ENCODE measurements at places on chromosomes 16 and 17. TPM values are rescaled to one million over a fixed set of nuclear protein-coding genes. Genes with fewer than 3 reads are reported as not detected.

EVPLL gene
- total RNA-seq, result 7.8 TPM

RTN4RL1 gene
- total RNA-seq, result 16.4 TPM

CRISPLD2 gene
- 109 TPM for total RNA-seq

ZNRF1 gene
- total RNA-seq, result 15.8 TPM

CSHL1 gene
- not detected for total RNA-seq

PPY gene
- not detected for total RNA-seq

BCKDK gene
- 60.7 TPM for total RNA-seq

ATP2C2 gene
- total RNA-seq, result 43.0 TPM

DNA sequence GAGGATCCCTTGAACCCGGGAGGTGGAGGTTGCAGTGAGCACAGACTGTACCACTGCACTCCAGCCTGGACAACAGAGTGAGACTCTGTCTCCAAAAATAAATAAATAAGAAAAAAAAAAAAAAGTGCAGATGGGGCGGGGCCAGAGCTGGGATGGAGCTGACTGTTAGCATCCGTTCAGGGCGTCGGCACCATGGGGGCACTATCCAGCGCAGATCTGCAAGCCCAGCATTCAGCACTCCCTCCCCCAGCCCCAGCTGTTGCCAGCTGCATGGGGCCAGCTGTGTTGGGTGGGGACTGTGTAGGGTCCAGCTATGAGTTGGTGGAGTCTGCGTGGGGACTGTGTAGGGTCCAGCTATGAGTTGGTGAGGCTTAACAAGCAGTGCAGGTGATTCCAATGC is 13.3 kb downstream of the GPRC5C start:
- DNase-seq, result no peak

DNA sequence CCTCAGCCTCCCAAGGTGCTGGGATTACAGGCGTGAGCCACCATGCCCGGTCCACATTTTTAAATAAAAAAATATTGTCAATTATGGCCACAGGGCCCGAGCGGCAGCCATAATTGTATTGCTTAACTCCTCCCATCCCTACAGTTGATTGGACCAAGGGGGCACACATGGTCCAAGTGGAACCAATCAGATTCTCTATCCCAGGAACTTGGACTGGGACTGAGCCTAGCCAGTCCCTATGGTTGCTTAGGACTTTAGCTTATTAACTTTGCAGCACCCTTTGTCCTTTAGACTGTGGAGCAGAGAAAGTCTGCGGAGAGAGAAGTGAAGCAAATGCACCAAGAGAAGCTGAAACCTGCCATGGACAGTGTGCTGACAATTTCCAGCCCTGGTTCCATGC is 5.5 kb upstream of the RDM1 start:
- no peak for DNase-seq

- no peak for DNase-seq
Measured at GRCh38 chr17:57293077-57293476, 36.8 kb downstream of the MSI2 start.

DNA sequence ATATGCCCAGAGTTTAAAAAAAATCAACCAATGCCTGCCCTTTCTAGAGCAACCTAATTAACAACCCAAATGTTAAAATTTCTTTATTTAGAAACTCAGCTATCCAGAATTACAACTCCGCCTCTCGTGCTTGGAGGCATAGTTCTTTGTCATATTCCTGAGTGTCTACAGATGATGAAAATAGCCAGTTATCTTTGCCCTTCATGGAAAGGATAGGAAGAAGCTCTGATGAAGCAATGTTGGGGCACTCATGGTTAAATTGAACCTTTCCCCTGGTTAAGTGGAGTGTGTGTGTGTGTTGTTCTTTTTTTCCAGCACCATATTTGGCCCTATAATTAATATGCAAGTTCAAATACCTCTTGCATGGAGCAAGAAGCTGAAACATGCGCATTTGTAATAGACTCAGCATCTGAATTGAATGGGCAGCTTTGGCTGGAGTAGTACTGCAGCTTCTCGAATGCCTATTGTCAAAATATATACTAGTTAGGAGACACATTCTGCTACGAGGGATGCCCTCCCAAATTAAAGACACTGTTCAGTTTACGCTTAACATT is 506.2 kb downstream of the WWOX start:
- no peak for DNase-seq

DNA sequence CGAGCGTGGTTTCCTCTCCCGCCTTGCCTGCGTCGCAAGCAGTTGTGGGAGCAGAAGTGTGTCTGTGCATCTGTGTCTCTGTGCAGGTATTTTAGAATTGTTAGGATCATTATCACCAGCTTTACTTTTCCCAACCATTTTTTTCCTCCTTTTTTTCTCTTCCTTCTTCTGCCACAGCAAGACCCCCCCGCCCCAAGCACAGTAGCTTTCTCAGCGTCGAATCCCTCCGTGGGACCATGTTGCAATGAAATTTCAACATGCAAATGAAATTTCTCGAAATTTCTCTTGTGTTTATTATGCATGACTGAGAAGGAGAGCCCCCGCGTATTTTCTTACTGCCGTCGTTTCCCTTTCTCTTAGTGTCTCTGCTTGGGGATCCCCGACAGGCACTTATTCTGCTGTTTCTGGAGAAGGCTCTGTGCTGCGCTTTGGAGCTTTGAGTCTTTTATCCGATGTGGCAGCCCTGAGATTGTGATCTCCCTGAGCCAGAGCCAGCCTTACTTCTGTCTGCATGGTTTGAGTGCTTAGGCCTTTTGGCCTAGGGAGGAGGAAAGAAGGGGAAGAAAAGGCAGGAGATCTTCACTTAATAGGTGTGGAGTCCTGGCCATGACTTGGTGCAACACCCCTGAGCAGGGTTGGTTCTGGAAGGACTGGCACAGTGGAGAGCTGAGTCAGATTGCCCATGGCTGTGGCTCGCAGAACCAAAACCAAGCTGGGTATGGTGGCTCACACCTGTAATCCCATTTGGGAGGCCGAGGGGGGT is 5.0 kb downstream of the ARMC7 start:
- DNase-seq, result no peak

DNA sequence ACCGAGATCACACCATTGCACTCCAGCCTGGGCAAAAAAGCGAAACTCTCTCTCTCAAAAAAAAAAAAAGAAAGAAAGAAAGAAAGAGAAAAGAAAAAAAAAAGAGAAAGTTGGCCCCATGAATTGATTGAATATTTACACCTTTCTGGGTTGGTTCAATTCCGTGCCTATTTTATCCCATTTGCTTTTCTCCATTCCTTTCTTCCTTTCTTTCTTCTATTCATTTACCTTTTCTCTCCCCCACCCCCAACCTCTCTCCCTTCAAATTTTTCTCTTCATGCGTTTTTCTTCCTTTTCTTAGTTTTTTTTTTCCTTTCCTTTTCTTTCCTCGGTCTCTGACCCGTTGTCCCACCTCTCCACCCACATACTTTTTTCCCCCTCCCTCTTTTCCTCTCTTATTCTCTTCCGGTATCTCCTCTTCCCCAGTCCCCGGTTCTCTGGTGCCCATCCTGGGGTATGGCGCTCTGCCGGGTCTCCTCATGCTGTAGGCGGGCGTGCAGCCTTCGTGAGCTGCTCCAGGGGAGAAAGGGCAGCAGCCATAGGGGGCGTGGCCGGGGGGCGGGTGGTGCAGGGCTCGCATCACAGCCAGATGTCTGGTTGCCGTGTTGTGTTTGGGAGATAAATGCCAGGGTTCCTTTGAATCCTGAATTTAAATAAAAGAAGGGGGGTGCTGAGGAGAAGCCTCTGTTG is 5.3 kb upstream of the COL1A1 start:
- DNase-seq, result peak; percentile 85

GRCh38 chr17:9672266-9672665 is 26.9 kb downstream of the USP43 start:
- no peak for DNase-seq

DNA sequence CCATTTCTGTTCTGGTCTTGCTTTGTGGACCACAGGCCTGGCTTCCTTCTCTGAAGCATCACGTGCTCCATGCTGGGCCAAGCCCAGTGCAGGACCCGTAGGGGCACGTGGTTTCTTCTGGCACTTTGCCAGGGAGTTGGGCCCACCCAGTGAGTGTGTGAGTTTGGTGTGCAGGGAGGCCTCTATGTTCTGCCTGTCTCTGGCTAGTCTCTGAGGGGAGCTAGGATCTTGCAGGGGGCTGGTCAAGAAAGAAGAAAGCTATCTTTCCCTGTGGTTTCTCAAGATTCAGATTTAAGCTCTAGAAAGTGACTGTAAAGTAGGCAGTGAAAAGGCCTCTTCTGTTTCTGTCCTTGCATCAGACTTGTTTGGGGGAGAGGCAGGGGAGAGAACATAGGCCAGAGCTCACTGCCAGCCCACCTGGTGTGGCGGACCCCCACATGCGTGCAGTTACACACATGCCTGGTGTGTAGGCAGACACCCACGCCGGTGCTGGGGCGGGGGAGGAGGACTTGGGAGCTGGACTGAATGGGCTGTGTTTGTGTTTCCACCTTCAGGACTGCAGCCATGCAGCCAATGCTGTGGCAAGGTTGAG is 11.8 kb downstream of the LASP1 start:
- no peak for DNase-seq

GRCh38 chr17:77691216-77692085 is 267.1 kb upstream of the TNRC6C start:
- no peak for DNase-seq

- no peak for DNase-seq
Measured at GRCh38 chr16:73890186-73891128, 406.2 kb upstream of the PSMD7 start.

DNA sequence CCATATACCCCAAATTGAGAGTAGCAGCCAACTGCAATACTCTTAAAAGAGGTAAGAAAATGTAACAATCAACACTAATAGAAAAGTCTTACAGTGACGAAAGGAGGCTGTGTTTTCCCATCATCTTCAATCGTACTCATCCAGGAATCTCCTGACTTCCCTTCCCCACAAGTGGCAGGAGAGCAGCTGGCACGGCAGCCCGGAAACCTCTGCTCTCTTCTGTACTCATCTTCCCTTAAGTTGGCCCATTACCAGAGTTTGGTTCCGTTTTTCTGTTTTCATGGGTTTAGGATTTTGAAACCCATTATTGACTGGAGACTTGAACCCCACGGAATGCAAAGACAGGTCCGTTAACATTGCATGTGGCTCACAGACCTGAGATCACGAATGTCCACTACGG is 11.7 kb upstream of the CD300H start:
- no peak for DNase-seq

GRCh38 chr16:69922200-69922599 is 28.9 kb upstream of the CLEC18A start:
- no peak for DNase-seq

- no peak for DNase-seq
Measured at GRCh38 chr16:28289048-28289447, 3.3 kb upstream of the SBK1 start.

DNA sequence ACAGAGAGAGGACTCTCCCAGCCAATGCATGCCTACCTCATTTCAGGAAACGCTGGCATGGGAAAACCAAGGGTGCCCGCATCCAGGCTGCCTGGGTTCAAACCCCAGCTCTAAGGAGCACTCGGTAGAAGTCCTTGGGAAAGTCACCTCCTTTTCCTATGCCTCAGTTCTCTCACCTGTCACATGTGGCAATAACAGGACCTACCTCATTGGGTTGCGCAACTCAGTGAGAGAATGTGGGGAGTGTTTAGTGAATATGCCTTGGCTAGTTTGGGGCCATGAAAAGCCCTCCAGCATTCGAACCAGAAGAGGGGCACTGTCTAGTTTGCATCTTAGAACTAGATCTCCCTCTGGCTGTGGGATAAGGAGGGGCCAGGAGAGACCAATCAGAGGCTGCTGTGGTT is 9.0 kb upstream of the NXPH3 start:
- no peak for DNase-seq

GRCh38 chr17:79395066-79395465 is 215.8 kb downstream of the RBFOX3 start:
- no peak for DNase-seq

GRCh38 chr16:12320298-12320706 is 343.8 kb downstream of the SNX29 start:
- DNase-seq, result no peak

DNA sequence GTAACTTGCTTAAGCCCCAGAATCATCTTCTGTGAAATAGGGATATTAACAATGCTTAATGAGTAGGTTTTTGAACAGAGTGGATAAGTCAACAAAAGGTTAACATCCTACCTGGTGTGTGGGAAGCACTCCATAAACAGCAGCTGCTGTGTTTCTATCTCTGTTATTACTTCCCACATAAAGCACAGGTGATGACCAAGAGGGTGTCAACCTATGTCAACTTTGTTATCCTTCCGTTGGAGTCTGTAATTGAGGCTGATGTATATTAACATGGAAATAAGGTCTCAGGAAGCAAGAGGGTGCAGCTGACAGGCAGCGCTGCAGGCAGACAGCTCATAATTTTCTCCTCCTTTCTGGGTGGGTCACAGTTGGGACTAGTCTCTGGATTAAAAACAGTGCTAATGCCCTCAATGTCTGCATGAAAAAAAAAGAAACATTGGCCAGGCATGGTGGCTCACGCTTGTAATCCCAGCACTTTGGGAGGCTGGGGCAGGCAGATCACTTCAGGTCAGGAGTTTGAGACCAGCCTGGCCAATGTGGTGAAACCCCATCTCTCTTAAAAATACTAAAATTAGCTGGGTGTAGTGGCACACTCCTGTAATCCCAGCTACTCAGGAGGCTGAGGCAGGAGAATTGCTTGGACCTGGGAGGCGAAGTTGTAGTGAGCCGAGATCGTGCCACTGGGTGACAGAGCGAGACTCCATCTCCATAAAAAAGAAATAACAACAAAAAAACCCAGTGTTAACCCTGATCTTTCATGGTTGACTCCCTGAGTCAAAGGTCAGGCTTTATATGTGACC is 269.6 kb downstream of the SNX29 start:
- no peak for DNase-seq

DNA sequence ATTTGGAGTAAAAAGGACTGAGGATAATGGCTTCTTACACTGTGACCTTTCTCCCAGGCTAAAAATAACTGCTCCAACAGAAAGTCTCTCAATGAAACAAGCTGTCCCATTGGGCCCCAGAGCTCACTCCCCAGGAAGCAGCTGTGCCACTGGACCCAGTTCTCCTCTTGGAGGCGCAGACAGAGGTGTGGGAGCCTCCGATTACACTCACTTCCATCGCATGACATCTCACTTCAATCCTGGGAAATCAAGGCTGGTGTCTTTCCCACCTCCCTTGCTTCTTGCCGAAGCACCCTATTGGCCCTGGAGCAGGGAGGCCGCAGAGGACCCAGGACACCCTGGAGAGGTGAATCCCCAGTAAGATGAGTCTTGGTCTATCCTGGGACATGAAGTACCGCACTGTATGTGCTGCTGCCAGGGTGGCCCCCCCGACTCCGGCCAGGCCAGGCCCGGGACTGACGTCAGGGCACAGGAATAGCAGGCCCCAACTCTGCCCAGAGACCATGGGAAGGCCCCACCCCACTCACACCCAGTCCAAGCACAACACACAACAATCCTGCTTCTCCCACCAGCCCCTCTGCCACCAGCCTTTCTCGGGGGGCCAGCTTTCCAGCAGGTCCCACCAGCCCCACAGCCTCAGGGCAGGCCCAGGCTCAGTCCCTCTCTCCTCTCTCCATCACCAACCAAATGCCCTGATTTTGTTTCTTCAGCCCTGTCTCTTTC is 29.5 kb downstream of the SRL start:
- no peak for DNase-seq

- no peak for DNase-seq
Measured at GRCh38 chr16:22123146-22123545, 30.8 kb downstream of the VWA3A start.

- no peak for DNase-seq
Measured at GRCh38 chr16:31488468-31489297, 5.8 kb downstream of the SLC5A2 start.
